ENCODE measurements at places on chromosomes 13 and 19.

- DNase-seq = no peak
Measured at GRCh38 chr13:102561933-102562332, 34.9 kb upstream of the TPP2 start.

- DNase-seq = no peak
Measured at GRCh38 chr13:30074431-30074830, 224.0 kb upstream of the UBL3 start.

DNA sequence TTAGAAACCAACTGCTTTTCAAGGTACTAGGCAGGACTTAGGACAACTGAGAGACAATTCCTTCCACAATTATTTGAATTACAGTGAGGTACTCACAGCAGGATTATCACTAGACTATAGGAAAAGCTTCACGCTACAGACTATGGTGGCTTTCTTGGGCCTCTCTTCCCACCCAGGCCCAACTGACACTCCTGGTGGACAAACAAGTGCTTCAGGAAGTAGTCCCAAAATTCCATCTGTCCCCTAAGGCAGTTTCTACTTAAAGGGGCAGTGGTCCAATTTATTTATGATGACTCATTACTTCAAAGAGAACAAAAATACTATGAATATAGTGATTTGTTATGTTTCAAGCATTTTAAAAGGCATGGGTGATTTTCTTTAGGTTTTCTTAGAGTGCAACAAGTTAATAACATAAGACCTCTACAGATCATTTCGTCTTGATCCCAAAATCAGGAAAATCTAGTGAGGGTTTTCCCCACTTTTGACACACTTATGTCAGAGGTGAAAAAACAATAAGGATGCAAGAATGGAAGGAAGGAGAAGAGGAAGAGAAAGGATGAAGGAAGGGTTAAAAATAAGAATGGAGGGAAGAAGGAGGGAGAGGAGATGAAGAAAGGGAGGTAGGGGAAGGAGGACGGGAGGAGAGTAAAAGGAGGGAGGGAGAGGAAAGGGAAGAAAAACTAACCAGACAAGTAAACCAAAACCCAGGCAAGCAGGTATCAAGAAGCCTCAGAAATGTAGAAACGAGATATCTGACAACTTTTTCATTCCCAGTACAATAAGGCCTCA lies 100.7 kb downstream of the SERP2 start:
- no peak for DNase-seq

- no peak for DNase-seq
Measured at GRCh38 chr13:73254827-73255226, 196.0 kb downstream of the KLF5 start.

- DNase-seq = no peak
Measured at GRCh38 chr13:27298849-27299248, 28.2 kb downstream of the RASL11A start.
